ENCODE measurements at places on chromosomes 4 and X.

GRCh38 chr4:8545439-8545765 is 34.8 kb upstream of the GPR78 start:
- DNase-seq = no peak

- peak; percentile 22 for DNase-seq
Measured at GRCh38 chr4:150126864-150127203, 48.6 kb downstream of the DCLK2 start.

DNA sequence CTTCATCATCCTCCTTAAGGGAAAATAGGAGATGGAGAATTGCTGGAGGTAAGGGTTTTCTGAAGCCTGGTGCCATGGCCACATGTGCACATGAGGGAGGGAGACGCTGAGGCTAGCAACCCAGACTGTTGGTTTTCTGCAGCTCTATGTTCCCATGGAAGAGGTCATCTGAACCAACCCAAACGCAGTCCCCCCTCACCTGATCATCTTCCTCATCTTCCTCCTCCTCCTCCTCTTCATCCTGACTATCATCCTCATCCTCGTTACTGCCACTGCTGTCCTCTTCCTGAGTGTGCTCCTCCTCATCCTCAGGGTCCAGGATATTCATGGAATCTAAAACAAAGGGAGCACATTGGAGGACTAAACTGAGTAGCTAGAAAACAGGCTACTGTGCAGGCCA is 124.6 kb downstream of the HUWE1 start:
- DNase-seq = no peak

DNA sequence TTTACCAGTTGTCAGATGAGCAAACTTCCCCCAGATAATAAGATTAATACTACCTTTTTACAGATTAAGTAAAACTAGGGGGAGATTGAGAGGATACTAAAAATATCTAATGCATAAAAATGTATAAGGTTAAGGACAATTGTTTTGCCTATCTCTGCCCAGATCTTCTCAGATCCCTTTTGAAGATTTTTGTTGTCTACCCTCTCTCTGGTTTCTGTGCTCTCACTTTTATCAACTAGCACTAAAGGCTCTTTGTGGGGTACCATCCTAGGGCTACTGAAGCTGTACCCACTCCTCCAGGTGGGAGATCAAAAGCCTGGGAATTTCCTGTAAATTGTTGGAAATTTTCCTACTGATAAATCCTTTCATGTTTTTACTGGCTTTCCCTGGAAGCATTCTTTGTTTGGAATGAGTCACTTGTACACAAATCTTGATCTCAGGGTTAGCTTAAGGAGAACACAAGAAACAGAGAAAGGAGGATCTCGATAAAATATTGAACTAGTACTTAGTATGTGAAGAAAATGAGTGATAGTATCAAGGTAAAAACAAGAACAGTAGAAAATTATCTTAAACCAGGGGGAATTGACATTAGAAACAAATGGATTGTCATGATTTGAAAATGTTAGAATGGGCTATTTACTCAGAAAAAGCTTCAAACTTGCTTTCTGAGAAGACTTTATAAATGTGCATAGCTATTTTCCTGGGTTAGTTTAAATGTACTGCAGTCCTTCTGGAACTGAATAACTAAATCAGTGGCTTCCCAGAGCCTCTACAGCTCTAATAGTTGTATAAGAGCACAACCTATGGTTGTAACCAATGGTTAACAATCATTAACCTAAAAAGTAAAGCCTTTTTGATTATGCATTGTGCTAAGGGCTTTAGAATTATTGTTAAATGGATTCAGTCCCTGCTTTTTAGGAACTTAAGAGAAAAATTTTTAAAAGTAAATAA is 679.9 kb upstream of the MAGEB2 start:
- DNase-seq = no peak

- DNase-seq = no peak
Measured at GRCh38 chrX:84248226-84248625, 60.2 kb upstream of the RPS6KA6 start.

DNA sequence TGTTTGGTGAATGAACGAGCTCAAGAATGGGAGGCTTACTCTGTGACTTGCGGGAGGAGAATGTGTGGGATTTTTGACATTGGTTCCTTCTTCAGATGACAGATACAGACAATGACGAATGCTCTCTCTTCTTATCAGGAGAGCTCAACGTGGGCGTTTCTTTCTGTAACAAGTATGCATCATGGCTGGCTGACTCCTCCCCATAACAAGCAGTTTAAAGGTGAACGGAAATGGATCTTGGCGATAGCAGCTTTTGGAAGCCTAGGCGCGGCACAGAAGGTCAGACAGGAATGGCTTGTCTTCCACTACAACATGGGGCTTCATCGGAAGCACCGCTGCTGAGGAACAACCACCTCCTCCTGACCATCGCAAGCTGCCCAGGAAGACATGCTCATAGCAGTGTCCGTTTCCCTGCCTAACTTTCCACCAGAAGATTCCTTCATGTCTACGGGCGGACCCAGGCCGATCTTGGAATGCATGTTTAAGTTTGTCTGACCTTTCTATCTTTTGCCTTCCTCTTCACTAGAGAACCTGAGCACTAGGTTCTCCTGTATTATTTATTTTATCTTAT is 18.3 kb upstream of the ACSL1 start:
- peak; percentile 67 for DNase-seq

DNA sequence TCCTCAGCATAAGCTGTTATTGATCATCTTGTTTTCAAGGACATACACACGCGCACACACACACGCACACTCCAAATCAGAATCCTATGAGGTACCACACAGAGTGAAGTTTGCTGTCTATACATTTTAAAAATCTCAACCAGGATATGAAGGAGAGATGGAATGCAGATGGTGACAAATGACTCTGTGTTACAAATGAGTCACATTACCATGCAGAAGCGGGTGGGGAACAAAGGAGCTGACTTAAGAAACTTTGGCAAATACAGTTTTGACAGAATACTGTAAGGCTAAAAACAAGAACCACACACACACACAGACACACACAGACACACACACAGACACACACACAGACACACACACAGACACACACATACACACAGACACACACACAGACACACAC is 81.7 kb downstream of the RELL1 start:
- DNase-seq = peak; percentile 36

- peak; percentile 1 for DNase-seq
Measured at GRCh38 chr4:115272185-115272584, 158.8 kb upstream of the NDST4 start.

- no peak for DNase-seq
Measured at GRCh38 chr4:169815606-169816005, 57.9 kb upstream of the HPF1 start.
